ENCODE measurements at places on chromosomes 4 and X.
A peak's percentile ranks its signal among the peaks of the same experiment; 100 is the strongest.

DNA sequence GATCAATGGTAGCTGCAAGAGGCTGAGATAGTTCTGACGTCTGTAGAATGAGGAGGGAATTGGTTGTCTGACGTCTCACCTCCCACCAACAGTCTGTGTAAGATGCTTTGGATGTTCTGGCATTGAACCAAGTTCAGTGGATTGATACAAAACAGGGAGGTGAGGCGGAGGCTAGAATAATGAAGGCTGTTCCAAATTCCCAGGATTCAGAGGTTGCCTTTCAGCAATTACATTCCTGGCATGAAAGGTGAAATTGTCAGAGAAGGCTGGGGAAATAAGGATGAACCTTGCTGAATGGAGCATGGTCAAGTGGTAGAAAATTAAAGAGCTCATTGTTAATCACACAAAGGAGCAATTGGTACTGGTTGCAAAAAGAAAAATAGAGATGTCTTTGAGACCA, 241.6 kb downstream of the FBXW7 start:
- DNase-seq: no peak

GRCh38 chr4:33057736-33058135, 2337.6 kb downstream of the PCDH7 start:
- DNase-seq: no peak

- DNase-seq: no peak
Measured at GRCh38 chr4:174023641-174024040, 259.8 kb downstream of the FBXO8 start.

DNA sequence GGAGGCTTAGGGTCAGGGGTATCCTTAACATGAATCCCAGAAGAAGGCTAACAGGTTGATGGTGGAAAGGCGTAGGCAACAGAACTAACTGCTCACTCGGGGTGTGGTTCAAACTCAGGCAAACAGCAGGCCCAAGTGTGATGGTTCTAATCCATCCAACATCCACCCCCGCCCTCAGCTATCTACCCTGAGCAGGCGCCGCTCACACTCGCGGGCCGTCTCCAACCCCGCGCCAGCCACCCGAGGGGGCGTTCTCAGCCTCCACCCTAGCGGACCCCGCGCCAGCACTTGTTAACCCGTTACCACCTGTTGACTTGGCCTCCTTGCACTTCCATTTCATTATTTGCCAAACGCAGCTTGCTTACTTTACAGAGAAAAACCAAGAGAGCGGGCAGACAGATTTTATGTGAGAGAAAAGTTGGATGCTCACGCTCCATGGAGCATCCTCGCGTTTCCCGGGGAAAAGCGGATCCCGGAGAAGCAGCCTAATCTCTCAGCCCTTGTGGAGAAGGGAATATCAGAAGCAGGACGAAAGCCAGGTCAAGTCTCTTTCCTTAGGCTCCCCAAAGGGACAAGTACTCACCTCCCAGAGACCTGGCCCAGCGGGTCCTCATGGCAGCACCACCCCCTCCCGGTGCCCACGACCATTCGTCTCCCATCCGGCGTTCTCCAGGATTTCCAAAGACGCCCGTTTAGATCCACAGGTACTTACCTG, 773 bp downstream of the SNCA start:
- peak; percentile 84 for DNase-seq

- DNase-seq: no peak
Measured at GRCh38 chr4:48067536-48067935, 51.0 kb downstream of the NIPAL1 start.

- no peak for DNase-seq
Measured at GRCh38 chr4:183808097-183808456, 97.0 kb upstream of the STOX2 start.

DNA sequence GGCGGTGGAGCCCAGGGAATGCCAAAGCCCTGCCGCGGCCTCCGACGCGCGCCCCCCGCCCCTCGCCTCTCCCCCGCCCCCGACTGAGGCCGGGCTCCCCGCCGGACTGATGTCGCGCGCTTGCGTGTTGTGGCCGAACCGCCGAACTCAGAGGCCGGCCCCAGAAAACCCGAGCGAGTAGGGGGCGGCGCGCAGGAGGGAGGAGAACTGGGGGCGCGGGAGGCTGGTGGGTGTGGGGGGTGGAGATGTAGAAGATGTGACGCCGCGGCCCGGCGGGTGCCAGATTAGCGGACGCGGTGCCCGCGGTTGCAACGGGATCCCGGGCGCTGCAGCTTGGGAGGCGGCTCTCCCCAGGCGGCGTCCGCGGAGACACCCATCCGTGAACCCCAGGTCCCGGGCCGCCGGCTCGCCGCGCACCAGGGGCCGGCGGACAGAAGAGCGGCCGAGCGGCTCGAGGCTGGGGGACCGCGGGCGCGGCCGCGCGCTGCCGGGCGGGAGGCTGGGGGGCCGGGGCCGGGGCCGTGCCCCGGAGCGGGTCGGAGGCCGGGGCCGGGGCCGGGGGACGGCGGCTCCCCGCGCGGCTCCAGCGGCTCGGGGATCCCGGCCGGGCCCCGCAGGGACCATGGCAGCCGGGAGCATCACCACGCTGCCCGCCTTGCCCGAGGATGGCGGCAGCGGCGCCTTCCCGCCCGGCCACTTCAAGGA, at the start of gene FGF2:
Gene FGF2, plus strand, starts transcription at position 279 of the 705 bp plus-strand sequence. Its CDS starts 344 bp downstream, at position 623.
- DNase-seq: no peak

GRCh38 chr4:55793479-55793878, 26.1 kb upstream of the EXOC1L start:
- DNase-seq: no peak

GRCh38 chr4:158805635-158806471, 37.0 kb downstream of the FNIP2 start:
- DNase-seq: no peak

GRCh38 chrX:77935886-77936285, 25.4 kb downstream of the ATP7A start:
- DNase-seq: no peak

DNA sequence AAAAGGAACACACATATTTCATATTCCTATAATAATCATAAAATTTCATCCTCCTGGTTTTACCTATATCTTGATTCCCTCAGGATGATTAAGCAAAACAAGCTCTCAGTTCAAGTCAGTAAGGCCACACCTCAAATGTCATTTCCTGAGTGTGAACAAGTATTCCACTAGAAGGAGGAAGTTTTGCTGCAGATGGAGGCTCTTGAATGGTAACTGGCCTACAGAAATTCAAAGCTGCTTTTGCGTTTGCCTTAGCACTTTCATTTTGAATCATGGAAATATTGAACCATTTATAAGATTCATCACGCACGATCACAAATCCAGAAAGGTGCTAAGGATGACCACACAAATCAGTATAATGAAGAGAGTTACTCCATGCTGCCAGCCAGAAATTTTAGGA, 254.4 kb upstream of the CXXC4 start:
- DNase-seq: no peak

- DNase-seq: no peak
Measured at GRCh38 chr4:164803702-164804101, 49.8 kb downstream of the SMIM31 start.

DNA sequence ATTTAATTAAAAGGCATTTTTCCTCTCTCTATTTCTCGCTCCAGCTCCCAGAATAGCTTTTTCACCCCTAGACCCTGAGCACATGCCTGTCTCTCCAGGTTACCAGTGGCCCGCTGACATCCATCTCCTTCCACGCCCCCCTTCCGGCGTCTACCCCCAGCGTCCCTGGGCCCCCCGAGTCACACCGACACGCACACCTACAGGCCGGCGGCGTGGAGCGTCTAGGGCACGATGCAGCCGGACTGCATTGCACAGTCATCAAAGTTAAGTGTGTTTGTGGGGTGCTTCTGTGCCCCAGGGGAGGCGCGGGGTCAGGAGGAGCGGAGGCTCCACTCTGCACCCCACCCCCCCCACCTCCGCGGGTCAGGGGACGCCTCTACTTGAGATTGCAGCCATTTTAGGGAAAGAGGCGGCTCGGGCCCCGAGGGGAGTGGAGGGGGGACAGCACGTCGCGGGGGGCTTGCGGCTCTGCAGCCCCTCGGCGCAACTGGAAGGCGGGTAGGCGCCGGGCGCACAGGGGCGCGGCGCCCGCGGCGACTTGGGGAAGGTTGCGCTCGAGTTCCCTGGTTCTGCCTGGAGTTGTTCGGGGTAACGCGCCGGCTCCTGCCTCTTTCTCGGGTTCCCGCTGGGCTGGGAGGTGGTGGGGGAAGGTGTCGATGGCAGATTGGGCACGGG, 112.7 kb downstream of the DHX15 start:
- DNase-seq: no peak

DNA sequence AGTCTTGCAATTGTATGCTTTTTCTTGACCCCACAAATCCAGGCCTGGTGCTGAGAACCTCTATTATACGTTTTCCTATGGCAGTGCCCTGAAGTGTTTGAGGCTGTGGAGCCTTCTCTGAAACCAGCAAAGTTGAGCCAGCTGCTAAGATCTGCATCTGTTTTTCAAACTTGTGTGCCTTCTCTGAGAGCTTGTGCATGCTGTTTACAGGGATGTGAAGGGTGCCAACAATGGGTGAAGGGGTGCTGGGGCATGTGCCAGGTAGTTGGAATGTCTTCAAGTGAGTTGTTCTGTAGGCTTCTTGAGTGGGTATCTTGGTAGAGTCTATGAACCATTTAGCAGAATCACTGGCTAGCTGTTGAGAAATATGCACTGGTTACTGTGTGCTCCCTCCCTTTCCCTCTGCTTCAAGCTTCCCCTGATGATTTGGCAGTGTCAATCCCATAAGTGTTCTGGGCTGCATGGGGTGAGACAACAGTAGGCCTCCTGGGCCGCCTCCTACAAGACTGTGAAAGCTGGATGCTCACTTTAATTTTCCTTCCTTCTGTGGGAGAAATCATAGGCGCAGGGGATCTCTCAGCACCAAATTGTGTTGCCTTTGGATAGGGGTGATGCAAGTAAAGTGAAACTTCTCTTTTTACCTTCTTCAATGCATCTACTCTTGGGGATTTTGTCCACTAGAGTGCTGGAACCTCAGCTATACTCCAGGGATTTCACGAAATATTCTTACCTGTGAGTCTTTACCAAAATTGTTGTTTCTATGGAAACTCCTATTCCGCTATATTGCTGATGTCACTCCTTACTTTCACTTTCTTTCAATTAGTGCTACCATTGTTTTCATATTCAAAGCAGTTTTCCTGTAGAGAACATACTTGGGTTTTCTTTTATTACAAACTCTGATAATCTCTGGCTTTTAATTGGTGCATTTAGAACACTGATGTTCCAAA, 30.0 kb downstream of the ITM2A start:
- no peak for DNase-seq

DNA sequence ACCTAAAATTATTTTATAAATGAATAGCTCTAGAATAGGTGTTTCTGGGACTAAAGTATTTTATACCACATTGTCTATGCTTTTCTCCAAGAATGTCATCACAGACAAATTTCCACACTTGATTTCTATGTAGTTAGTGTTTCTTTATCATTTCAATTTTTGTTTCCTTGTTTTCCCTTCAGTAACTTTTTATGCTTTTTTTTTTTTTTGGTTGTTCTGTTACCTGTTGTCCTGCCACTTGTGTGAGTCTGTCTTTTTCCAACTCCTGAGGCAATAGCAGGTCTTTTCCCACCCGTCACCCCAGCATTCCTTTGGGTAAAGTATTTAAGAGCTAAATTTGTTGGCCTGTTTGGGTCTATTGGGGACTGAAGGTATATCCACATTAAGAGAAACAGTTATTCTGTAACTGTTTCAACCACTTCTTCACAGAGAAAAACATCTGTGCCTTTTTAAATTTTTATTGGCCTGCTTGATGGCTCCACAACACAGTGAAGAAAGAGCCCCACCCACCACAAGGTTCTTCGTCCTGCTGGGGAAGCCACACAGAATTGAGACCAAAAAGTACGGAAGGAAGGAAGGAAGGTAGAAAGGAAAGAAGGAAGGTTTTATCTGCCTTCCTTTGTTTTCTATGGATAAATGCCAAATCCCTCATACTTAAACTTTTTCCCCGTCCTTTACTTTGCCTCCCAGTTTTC, 17.7 kb upstream of the GPC3 start:
- DNase-seq: no peak

- no peak for DNase-seq
Measured at GRCh38 chr4:98151145-98151924, 8.1 kb upstream of the STPG2 start.

- no peak for DNase-seq
Measured at GRCh38 chr4:11069581-11070211, 359.0 kb downstream of the HS3ST1 start.

- DNase-seq: no peak
Measured at GRCh38 chr4:6360385-6360784, 90.7 kb downstream of the WFS1 start.

DNA sequence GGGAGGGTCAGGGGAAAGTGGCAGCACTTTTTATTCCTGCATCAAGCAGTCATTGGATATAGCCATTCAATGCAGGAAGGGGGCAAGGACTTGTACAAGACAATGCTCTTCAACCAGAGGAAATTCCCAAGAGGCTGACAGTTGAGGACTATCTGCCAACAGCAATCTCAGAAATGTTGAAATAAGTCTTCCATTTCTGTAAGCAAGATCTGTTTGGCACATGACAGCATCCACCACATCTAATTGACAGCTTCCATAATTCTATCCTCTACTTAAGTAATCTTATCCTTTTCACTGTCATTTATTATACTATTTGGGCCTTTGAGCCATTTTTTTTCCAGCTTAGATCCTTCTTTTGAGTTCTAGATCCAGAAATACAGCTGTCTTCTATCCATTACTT, 110.7 kb downstream of the CFAP299 start:
- DNase-seq: no peak

GRCh38 chr4:16271411-16271810, 45.1 kb upstream of the TAPT1 start:
- no peak for DNase-seq

GRCh38 chrX:33210156-33210555, 1.2 kb downstream of the DMD start:
- no peak for DNase-seq

DNA sequence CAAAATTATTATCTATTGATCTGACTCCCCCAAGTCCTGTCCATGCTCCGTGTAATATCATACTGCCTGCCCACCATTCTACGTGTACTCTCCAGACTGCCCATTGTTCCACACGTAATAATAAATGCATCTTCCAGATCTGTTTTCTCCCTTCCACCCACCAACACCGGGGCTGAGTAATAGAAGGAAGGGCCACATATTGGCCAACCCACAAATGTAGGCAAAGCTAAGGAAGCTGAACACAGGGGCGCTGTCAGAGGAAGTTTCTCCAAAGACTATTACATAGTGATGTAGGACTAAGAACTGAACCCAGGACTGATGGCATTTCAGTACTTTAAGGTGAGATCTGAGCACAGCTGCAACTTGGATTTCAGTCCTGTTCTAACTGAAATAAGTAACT, 135.8 kb upstream of the GUCY1A1 start:
- DNase-seq: no peak

DNA sequence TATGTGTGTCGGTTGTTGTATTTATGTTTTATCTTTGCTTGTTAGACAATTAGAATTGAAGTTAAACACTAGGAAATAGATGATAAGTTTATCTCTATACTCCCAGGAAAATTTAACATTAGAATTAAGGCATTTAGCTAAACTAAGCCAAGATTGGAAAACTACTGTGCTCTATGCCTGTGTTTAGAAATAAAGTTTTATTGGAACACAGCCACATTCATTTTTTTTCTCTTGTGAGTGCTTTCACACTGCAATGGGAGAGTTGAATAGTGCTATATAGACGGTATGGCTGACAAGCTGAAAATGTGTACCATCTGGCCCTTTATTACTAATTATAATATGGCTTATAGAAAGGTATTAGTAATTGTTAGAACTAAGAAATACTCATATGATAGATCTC, 186.7 kb upstream of the NUDT6 start:
- DNase-seq: no peak

GRCh38 chr4:7539659-7540058, 104.9 kb upstream of the PSAPL1 start:
- DNase-seq: peak; percentile 5

Data from hematopoietic multipotent progenitor cell treated with erythropoietin and hydrocortisone succinate and interleukin-3 and kit ligand, for 17 days (in vitro differentiated cells).